ENCODE measurements at places on chromosomes 12 and 14. TPM values are rescaled to one million over a fixed set of nuclear protein-coding genes. Genes with fewer than 3 reads are reported as not detected.
A peak's percentile ranks its signal among the peaks of the same experiment; 100 is the strongest.

IFNG-AS1 gene
- total RNA-seq: not detected

ALDH6A1 gene
- 11.8 TPM for total RNA-seq

CD163L1 gene
- not detected for total RNA-seq

IAPP gene
- total RNA-seq: not detected

POTEG gene
- not detected for total RNA-seq

OR6C65 gene
- total RNA-seq: not detected

SCN8A gene
- total RNA-seq: 0.78 TPM

PPP1R3E gene
- 47.9 TPM for total RNA-seq

DUSP6 gene
- total RNA-seq: 15.3 TPM

GXYLT1 gene
- 5.3 TPM for total RNA-seq

PTPRO gene
- total RNA-seq: 0.47 TPM

RNASE7 gene
- total RNA-seq: not detected

GRCh38 chr12:45425426-45425825, 209.5 kb downstream of the ANO6 start:
- no peak for DNase-seq

GRCh38 chr12:8871068-8871467, 43.2 kb upstream of the PHC1 start:
- DNase-seq: no peak

GRCh38 chr12:49909826-49910225, 6.1 kb upstream of the FAIM2 start:
- peak; percentile 37 for DNase-seq

DNA sequence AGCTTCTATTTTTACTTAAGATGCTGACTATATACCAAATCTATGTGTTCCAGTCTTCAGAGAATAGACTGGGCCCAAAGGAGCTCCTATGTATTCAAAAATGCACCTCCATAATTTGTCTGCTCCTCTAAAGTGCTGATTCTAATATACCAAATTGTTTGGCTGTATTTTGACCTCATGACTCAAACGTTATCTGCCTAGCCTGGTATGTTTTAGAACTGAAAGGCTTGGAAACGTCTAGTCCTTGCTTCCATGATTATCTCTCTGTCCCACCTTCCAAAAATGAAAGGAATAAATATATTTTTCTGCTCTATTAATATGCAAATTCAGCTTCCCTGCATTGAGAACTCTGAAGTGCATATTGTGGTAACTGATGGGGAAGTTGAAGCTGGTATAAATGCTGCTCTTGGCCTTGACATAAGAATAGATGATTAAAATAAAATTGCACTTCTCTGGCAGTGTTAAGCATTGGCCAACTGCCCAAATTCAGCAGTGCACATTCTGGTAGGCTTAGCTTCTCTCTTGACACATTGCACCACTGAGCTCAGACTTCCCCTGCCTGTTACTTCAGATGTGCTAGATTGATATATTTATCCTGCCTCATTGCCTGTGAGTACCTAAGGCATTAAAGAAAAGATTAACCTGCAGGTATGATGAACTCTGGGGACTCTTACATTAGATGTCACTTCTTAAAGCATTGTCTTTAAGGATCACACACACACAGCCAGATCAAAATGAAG, 882.3 kb downstream of the RPS29 start:
- DNase-seq: no peak

- peak; percentile 89 for DNase-seq
These were observed 1.7 kb upstream of the GPR68 start for GRCh38 chr14:91246051-91246852.

DNA sequence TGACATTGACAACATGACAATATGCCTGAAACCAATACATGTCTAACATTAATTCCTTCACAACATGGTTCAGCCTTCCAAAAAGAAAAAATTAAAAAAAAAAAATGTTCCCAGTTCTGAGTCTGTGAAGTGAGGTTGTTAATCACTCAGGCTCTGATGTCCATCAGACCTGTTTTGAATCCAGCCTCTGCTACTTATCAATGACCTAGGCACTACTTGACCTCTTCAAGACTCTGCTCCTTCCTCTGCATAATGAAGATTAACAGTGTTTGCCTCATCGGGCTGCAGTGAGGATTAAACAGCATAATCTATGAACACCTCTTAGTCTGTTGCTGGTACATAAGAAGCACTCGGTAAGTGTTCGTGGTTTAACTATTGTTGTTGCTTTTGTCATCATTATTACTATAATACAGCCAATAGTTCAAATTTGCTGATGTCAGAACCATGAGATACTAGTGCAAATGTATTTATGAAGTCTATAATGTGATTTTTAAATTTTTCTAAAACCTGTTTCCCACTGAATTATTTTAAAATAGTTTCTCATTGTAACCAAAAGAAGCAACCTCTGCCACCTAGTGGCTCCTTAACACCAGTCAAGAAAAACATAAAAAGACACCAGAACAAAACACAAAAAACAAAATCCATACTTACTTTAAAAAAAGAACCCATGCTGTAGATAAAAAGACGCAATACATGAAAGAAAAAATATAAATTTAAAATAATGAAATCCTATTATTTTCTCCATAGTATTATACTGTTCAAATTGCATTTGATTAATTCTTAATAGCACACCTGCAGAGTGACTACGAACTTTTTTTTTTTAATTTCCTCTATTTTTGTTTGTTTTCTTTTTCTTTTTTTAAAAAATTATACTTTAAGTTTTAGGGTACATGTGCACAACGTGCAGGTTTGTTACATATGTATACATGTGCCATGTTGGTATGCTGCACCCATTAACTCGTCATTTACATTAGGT, 20.3 kb upstream of the TMX1 start:
- DNase-seq: peak; percentile 16

GRCh38 chr12:125983094-125983783, 918.0 kb downstream of the AACS start:
- peak; percentile 2 for DNase-seq

GRCh38 chr12:123284669-123285068, 13.0 kb upstream of the CDK2AP1 start:
- no peak for DNase-seq

DNA sequence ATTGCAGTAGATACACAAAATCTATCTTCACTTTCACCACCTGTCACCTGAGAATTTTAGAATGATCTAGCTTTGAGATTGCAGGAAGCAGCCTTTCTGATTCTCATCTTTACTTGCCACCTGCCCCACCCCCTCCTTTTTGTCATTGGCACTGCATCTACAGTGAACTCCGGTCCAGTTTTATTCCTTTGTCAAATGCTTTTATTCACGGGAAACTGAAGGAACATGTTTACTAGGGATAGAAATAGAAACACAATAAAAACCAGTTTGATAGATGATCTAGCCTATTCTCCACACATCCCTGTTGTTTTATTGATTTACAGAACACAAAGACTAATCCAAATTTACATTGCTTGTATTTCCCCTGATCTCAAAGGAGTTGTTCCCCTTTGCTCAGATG, 471.7 kb upstream of the STXBP6 start:
- DNase-seq: no peak

GRCh38 chr12:13890943-13891342, 90.5 kb downstream of the GRIN2B start:
- DNase-seq: no peak

DNA sequence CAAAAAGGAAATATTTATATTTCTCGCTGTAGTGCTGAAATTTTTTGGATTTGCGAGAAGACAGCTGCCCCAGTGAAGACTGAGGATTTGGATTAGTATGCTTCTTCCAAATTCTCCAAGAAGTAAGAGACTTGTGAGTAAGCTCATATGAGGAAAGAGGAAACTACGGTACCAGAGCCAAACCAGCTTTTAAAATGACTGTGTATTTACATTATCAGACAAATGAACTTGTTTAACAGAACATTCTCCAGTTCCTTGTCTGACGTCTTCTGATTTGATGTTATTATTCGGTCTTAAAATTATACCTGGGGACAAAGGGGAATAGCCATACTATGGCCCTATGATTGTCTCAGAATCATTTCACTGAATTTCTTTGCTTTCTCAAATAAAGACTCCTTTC, 8.0 kb downstream of the CLEC12B start:
- no peak for DNase-seq

- DNase-seq: no peak
These were observed 10.1 kb downstream of the XRCC3 start for GRCh38 chr14:103705118-103705503.

- no peak for DNase-seq
These were observed 56.1 kb downstream of the SLC35F4 start for GRCh38 chr14:57809808-57810207.

DNA sequence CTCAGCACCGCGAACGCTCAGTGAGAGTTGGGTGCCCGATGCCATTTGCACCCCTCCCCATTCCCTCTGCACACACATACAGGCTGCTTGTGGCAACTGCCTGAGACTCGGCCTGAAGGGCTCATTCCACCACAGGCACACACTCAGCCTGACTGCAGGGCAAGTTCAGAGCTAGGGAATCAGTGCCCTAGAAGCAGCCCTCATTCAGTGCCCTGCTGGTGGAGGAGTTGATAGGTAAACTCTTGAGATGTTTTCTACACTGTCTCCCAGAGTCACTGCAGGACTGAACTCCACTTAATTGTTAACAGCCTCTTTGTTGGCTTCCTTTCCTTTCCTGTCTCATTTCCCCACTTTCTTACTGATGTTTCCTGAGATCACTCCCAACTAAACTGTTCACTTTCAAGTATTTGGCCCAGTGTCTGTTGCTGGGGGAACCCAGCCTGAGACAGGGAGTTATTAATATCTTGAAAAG, 16.9 kb downstream of the PPP1R36 start:
- no peak for DNase-seq

DNA sequence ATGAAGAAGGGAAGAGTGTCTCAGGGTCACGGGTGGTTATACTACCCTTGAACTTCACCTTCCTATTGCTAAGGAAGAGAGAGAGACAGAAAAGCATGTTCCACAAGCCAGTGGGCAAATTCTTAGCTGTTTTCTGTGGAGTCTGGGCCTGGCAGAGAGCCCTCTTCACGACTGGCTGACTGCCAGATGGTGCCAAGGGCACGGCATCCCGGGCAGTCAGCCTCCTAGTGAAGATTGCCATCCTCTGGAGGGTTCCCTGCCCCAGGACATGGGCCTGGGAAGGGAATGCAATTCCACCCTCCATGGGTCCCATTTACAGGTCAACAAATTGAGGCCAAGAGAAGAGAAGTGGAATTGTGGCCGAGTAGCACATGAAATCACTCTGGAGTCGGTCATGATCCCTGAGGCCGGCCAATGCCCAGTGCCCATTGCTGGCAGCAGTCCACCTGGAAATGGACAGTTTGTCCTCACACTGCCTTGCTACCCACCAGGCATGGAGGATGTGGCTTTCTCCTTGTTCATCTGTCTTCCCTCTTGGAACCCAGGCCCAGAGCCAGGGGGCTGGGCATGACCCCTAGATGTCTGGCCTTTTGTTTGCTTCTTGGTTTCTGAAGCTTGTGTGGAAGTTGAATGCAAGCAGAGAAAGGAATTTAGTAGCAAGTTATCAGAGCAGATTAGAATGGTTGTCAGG, 9.9 kb downstream of the TUNAR start:
- DNase-seq: no peak

- DNase-seq: no peak
These were observed 100.4 kb downstream of the TMTC3 start for GRCh38 chr12:88242571-88242925.

- no peak for DNase-seq
These were observed 228.5 kb downstream of the PTPRO start for GRCh38 chr12:15550793-15551192.

Data from activated CD8-positive, alpha-beta T cell treated with anti-CD3 and anti-CD28 coated beads for 36 hours (primary cell).